Dermis lymphatic vessel endothelial cell (primary cell): ENCODE measurements at places on chromosomes 2 and 18. TPM values are rescaled to one million over a fixed set of nuclear protein-coding genes. Genes with fewer than 3 reads are reported as not detected.

Gene NCOA1
- 10.1 and 11.3 TPM in 2 replicates for total RNA-seq

Gene SGO2
- total RNA-seq = 1.6 and 2.3 TPM in 2 replicates

Gene MYO3B
- total RNA-seq = under 0.01 TPM in 2 replicates

Gene PLEKHH2
- total RNA-seq = under 0.01 and 0.09 TPM in 2 replicates

Gene WDPCP
- 4.1 and 5.4 TPM in 2 replicates for total RNA-seq

Gene C1QL2
- total RNA-seq = not detected in 2 replicates

Gene TMEM37
- total RNA-seq = not detected in 2 replicates

Gene COLEC12
- 32.4 and 49.6 TPM in 2 replicates for total RNA-seq

Gene DCDC2C
- total RNA-seq = not detected in 2 replicates

Gene MRPL44
- total RNA-seq = 24.8 and 31.4 TPM in 2 replicates

Gene NAPG
- total RNA-seq = 36.0 and 36.1 TPM in 2 replicates

Gene PID1
- total RNA-seq = 0.11 and 0.17 TPM in 2 replicates

Gene SAP130
- 3.4 and 3.6 TPM in 2 replicates for total RNA-seq
